ENCODE measurements at places on chromosomes 6 and 20.

GRCh38 chr6:133899556-133899955 lies 10.6 kb downstream of the TCF21 start:
- no peak for DNase-seq

GRCh38 chr6:80211286-80211685 lies 104.8 kb downstream of the BCKDHB start:
- DNase-seq: no peak

DNA sequence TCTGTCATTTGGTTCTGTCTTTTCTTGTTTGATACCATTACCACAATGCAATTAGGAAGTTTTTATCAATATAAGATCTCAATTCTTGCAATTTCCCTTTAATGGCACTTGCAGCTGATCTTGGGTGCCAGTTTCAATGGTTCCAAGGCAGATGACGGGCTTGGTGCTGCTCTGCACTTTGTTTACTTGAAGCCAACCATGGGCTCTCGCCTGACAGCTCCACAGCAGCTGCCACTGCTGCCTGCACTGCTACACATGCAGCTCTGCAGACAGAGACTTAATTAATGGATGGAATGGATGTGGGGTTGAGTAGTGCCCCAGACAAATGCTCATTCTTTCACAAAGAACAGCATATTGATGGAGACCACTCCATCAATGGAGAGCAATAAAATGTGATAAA lies 1024.3 kb upstream of the EPHA7 start:
- DNase-seq: no peak

GRCh38 chr6:40668203-40668602 lies 81.0 kb upstream of the LRFN2 start:
- no peak for DNase-seq

- no peak for DNase-seq
These were observed 4.3 kb downstream of the GFRA4 start for GRCh38 chr20:3658716-3659491.

DNA sequence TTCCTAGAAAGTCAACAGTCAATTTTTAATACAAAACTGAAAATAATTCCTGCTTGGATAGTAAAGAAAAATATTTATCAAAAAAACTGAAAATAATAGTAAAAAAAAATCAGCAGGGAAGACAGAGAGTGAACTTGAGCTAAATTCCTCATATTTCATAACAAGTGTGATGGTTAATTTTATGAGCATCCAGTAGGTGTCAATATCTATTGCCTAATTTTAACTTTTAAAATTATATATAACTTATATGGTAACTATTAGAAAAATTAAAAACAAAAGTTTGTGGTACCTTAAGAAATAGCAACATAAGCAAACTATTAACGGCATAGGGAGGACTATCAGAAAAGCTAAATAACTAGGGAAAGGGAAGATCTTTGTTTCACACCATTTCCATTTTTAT lies 2.1 kb downstream of the EPM2A start:
- DNase-seq: no peak

GRCh38 chr20:32484958-32485769 lies 100.0 kb downstream of the NOL4L start:
- DNase-seq: peak; percentile 87

- DNase-seq: no peak
These were observed 35.5 kb upstream of the TMX4 start for GRCh38 chr20:8055096-8055495.

DNA sequence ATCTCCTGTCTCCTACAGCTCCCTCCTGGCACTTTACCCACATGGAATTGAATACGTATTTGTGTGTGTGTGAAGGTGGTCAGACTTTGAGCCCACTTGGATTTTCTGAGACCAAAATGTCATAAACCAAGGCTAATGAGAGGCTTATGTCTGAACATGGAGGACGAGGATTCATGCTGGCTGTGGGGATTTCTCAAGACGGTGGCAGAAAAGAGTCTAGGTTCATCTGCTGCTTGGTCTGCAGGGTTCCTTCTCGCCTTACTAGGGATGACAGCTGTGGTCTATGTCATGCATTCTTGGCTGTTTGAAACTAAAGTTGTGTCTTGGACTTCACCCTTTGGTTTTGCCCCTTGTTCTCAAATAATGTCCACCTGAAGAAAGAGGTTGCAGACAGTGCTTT lies 58.6 kb downstream of the FAM120B start:
- no peak for DNase-seq

DNA sequence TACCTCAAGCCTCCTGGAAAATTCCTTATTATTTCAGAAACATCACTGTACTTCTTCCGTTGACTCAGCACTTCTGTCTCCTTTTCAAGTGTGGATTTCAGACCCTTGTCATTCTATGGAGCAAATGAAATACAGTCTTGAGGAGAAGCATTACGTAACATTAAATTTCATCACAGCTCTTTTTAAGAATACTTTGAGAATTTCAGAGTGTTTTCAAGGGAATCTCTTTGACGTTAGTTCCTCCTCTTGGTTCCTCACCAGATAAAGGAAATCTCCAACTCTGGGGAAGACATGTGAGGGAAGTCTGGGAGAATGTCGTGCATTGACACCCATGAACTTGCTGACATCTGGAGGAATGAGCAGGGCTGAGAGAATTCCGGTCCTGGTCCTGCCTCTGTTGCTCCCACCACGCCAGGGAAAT lies 32.3 kb downstream of the UST start:
- no peak for DNase-seq

GRCh38 chr6:105453968-105454367 lies 51.1 kb upstream of the PREP start:
- DNase-seq: no peak

GRCh38 chr20:31322504-31322903 lies 14.1 kb upstream of the DEFB116 start:
- DNase-seq: no peak

- no peak for DNase-seq
These were observed 165.8 kb upstream of the SYNDIG1 start for GRCh38 chr20:24303393-24304170.

DNA sequence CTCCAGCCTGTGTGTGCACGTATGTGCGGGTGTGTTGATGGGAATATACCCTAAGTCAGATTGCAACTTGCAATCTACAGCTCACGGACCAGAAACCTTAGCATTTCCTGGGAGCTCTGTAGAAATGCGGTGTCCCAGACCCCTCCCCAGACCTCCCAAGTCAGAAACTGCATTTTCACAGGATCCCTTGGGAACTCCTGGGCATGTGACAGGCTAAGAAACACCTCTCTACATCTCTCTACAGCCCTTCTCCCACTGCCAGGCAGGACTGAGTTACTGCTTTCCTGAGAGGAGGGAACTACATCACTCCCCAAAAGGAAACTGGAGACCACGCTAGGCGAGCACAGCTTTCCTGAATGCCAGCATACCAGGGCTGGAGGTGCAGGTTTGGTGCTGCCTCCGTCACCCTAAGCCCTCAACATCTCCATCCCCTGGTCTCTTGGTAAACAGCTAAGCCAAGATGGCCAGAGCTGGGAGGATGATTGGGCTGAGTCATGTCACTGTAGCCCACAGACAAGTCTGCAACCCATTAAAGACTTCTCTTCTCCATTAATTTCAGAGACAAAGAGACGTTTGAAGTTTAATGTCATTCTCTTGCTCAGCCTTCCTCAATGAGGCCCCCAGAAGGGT lies 194.4 kb downstream of the BMP7 start:
- no peak for DNase-seq

DNA sequence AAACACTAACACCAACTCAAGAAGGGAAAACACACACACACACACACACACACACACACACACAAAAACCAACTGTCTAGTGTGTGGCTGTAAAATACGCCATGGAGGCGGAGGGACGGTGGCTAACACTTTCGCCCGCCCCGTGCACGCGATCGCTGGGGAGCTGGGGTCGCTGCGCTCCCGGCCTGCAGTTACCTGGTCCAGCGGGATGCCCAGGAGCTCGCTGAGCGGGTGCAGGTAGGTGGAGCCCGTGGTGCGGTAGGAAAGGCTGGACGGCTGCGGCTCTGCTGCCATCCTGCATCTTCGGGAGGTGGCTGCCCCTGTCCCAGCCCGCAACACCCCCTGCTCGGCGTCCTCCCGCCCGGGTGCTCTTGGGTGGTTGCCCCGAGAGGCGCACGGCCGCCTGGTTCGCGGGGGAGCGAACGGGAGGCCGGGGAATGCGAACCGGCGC lies 303 bp downstream of the MBOAT1 start:
- peak; percentile 37 for DNase-seq

DNA sequence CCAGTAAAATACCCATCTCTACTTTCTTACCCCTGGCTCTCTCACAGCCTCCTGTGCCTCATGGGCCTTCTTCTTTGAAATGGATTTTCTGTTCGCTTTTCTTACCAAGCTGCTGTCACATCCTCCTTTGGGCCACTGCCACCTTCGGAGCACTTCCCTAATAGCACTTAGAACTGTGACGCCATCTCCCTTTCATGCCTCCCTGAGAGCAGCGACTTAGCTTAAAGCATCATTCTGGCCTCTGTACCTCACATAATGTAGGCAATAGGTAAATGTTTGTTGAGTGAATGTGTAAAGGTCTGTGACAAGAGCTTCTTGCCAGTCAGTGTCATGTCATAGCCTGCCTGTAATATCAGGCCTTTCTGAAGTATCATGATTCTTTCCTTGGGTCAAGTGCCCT lies 78.8 kb downstream of the ADGRG6 start:
- no peak for DNase-seq

- no peak for DNase-seq
These were observed 910.7 kb downstream of the TFAP2A start for GRCh38 chr6:9504191-9504590.

GRCh38 chr6:134519465-134519864 lies 201.6 kb upstream of the SGK1 start:
- DNase-seq: peak; percentile 35

GRCh38 chr6:85866758-85867401 lies 224.2 kb upstream of the SYNCRIP start:
- DNase-seq: no peak

DNA sequence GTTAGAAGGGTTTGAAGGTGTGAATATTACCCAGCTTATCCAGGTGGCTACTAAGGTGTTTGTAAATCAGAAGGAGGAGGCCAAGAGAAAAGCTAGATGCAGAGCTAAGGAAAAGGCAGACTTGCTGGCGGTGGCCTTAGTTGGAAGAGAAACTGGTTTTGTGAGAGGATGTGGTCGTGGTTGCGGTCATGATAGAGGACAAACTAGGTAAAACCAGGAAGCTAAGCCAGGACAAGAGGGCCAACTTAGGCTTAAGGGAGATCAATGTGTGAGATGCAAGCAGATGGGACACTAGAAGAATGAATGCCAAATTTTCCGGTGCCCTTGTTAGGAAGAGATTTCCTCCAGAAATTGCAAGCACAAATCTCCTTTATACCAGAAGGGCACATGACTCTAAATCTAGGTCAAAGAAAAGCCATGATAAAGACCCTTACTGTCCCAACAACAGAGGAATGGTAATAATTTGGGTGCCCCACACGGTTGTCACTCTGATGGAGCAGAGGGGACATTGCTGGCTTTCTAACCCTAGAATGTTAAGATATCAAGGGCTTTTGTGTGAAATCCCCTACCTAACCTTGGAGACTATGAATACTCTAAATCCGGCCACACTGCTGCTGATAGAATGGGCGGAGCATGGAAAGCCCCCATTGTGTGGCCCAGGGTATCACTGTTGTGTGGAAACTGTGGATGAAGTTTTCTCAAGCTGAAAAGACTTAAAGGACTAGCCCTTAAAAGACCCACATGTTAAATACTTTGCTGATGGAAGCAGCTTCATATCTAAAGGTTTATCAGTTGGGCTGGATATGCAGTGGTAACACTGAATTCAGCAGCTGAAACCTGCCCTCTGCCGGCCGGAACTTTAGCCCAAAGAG lies 7.8 kb downstream of the IL22RA2 start:
- peak; percentile 41 for DNase-seq

GRCh38 chr20:39259010-39259803 lies 297.1 kb downstream of the DHX35 start:
- DNase-seq: no peak

DNA sequence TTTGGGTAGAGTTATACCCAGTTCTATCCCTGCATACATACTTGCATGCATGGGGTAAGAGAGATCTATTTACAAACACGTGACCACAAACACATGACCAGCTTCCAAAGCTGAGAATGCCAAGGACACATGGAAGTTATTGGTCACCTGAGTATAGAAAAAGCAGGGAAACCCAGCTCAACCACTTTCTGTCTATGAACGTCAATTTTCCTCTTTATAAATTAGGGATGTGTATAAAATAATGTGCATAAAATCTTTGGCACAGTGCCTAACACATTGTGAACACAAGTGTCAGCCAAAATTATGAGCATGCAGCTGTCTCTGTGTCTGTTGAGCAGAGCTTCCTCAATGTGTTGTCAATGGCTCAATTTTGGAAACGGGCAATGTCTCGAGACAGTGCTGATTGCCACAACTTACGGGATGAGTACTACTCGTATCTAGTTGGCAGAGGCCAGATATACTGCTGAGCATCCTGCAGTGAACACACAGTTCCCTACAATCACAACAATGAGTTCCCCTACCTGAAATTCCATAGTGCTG lies 44.9 kb downstream of the TPD52L1 start:
- DNase-seq: no peak

- DNase-seq: no peak
These were observed 6.9 kb downstream of the RIMS4 start for GRCh38 chr20:44803383-44803941.

GRCh38 chr6:31956796-31957195 lies 2.0 kb downstream of the NELFE start:
- DNase-seq: no peak

DNA sequence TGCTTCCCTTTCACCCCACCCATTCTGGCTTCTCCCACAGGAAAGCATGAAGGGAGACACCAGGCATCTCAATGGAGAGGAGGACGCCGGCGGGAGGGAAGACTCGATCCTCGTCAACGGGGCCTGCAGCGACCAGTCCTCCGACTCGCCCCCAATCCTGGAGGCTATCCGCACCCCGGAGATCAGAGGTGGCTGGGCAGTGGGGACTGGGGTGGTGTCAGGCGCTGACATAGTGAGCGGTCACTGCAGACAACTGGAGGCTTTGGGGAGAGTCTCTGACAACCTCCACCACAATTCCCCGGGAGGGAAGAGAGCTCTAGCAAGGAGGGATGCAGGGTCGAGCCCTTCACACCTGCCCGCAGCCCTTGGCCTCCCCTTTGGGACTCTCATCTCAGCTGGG lies 18.1 kb downstream of the DNMT3B start:
- no peak for DNase-seq

- no peak for DNase-seq
These were observed 27.9 kb upstream of the KIF6 start for GRCh38 chr6:39752835-39753724.
